LHCN-M2 (cell line): ENCODE measurements at places on chromosomes 7 and 10. TPM values are rescaled to one million over a fixed set of nuclear protein-coding genes. Genes with fewer than 3 reads are reported as not detected.

PRSS37 gene
- not detected in 2 replicates for total RNA-seq

PTF1A gene
- not detected in 2 replicates for total RNA-seq

GRCh38 chr10:27536437-27536836 is 32.3 kb downstream of the RAB18 start:
- no peak for DNase-seq

- no peak for DNase-seq
These were observed 1.5 kb downstream of the PDLIM1 start for GRCh38 chr10:95289003-95289920.

GRCh38 chr7:125195156-125195555 is 265.5 kb upstream of the POT1 start:
- DNase-seq: no peak

GRCh38 chr10:130395248-130395936 is 259.2 kb downstream of the GLRX3 start:
- no peak for DNase-seq

DNA sequence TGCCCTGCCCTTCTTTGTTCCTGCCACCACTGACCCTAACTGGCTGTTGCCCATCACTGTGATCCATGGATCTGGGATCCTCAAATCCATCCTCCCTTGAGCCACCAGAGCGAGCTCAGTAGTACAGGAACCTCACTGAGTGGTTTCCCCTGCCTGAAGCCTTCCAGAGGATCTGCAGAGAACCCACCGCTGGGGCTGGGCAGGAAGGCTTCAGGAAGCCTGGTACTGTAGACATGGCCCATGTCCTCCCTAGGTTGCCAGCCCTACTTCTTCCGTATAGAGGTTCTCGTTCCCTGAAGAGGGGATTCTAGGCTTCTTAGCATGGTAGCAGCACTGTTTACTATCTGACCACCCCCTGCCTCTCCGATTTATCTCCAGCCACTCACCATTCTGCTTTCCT is 687.3 kb upstream of the FOXK1 start:
- no peak for DNase-seq

- DNase-seq: no peak
These were observed 52.5 kb downstream of the FAS start for GRCh38 chr10:89043052-89043451.

- DNase-seq: no peak
These were observed 70.4 kb downstream of the FAM185A start for GRCh38 chr7:102819151-102819550.

- DNase-seq: no peak
These were observed 31.3 kb upstream of the FRAT2 start for GRCh38 chr10:97365761-97366351.

DNA sequence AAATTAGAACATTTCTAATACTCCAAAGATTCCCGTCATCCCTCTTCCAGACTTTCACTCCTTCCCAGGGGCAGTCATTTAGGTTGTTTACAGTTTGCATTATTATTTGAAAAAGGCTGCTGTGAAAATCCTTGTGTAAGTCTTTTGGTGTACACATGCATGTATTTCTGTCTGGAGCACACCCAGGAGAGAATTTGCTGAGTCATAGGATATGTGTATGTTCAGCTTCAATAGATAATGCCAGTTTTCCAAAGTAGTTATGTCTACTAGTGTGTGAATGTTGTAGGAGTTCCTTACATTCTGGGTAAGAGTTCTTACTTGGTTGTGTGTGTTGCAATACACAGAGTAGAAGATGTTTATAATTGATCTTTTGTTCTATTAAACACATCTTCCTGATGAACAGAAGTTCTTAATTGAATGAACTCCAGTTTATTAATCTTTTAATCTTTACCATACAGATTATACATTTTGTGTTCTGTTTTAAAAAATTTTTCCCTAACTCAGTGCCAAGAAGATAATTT is 25.3 kb downstream of the CROT start:
- DNase-seq: peak; percentile 8

DNA sequence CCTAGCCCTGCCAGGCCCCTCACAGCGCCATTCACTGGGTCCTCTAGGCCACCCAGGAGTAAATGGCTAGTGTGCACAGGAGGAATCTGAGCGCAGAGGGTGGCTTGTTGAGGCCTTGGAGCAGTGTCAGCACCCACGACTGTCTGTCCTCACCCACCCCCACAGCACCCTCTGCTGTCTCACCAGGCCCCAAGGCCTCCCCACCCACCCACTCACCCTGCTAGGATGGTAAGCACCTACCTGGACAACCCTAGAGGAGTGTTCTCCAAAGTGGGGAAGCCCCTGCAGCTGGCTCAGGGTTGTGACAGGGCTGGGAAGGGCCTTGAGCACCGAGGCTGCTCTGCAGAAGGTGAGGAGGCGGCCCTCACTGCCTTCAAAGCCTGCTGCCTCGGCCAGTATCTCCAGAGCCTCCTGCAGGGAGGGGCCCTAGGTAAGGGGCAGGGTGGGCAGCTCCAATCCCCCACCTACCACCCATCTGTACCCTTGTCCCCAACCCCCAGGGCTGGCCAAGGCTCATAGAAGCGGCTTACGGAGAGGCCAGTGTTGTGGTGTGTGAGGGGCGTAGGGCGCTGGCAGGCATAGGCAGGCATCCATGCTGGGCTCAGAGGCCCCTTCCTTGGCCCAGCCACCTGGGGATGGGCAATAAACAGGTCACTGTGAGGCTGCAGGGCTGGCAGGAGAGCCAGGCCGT is 2.9 kb downstream of the POLM start:
- DNase-seq: no peak

- no peak for DNase-seq
These were observed 1081.6 kb downstream of the SORCS1 start for GRCh38 chr10:106082865-106083264.

- no peak for DNase-seq
These were observed 168.2 kb downstream of the CACNA2D1 start for GRCh38 chr7:82275342-82275741.
